ENCODE measurements at places on chromosomes 7 and 10. TPM values are rescaled to one million over a fixed set of nuclear protein-coding genes. Genes with fewer than 3 reads are reported as not detected.
A peak's percentile ranks its signal among the peaks of the same experiment; 100 is the strongest.

GRCh38 chr10:6239213-6239991 lies 36.7 kb downstream of the PFKFB3 start:
- peak; percentile 99 for DNase-seq

DNA sequence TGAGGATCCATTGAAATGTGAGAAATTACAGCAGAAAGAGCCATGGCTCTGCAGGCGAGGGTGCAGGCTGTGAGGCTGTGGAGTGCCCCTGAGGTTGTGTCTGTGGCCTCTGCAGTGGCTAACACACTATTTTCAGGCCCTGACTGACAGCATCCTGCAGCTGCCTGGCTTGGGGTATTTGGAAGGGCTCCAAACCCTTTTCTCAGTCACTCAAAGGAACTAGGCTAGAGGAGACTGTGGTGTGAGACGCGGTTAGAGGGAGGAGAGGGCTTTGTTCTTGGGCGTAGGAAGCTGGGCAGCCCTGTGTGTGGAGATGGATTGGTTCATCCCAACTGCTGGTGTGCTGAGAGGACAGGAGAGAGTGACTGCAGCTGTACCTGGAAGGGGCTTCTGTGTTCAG lies 134.9 kb downstream of the RAMP3 start:
- DNase-seq = no peak

DNA sequence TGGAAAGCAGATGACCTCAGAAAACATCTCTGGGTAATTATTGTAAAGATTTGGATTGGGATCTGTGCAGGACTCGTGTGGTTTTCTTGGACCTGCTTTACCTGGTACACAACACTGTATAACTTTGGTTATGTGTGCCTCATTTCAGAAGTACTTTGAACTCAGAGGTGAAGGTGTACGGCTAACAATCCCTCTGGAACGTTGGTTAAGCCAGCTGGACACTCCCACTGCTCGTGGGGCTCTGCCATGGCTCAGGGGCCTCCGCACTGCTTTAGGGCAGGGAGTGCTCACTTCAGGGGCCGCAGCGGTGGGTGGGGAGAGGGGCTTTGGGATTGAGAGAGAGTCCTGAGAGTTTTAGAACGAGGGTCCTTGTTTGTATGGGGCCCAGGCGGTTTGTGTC lies 13.5 kb downstream of the DYNC2I1 start:
- DNase-seq = no peak

GRCh38 chr7:39583539-39583938 lies 17.3 kb downstream of the YAE1 start:
- no peak for DNase-seq

DNA sequence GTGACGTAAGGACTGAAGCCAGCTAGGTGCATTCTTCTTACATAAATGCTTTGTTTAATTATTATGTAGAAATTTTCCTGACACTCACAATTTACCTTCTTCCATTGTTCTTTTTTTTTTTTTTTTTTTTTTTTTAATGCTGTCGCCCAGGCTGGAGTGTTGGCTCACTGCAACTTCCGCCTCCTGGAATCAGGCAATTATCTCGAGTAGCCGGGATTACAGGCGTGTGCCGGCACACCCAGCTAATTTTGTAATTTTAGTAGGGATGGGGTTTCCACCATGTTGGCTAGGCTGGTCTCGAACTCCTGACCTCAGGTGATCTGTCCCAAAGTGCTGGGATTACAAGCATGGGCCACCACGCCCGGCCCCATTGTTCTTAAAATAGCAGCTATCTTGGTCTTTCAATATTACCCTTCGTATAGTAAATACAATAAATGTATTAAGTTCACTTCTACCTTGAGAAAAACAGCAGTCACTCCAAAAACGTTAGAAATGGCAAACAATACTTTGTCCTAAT lies 32.1 kb downstream of the BZW2 start:
- no peak for DNase-seq

DNA sequence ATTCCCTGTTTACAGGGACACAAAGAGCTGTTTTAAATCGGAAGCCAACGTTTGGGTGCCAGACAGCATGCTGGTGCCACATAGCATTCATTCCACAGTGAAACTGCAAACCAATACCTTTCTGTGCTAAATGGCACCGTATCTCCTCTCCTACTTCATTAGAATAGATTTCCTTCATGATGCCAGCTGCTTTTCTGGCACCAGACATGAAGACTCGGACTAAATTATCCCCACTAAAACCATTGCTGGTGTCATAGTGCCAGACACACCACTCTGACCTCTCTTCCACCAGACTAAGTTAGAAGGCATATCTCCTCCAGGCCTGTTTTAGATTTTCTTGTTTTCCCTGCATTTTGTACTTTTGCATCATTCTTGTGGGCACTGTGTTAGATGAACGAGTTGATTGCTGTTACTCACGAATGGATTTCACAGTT lies 155.1 kb downstream of the ETV1 start:
- no peak for DNase-seq

- no peak for DNase-seq
Measured at GRCh38 chr10:77431209-77431611, 206.4 kb downstream of the KCNMA1 start.

GRCh38 chr7:75732764-75733630 lies 5.7 kb downstream of the HIP1 start:
- DNase-seq = peak; percentile 99

DNA sequence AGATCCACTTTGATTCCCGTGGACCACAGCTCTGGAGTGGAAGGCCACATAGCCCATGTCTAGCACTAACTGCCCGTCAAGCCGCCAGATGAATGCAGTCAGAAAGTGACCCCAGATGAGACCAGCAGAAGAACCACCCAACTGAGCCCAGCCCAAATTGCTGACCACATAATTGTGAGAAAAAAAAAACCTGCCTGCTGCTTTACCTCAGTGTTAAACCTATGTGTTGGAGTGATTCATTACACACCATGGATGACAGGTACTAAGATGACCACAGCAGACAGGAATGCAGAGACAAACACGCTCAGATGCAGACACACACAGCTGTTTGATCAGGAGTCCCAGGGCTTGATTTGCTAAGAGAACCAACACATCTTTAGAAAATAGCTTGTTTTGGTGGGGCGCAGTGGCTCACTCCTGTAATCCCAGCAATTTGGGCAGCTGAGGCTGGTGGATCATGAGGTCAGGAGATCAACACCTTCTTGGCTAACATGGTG lies 168.1 kb upstream of the PPP2R2D start:
- peak; percentile 72 for DNase-seq

DNA sequence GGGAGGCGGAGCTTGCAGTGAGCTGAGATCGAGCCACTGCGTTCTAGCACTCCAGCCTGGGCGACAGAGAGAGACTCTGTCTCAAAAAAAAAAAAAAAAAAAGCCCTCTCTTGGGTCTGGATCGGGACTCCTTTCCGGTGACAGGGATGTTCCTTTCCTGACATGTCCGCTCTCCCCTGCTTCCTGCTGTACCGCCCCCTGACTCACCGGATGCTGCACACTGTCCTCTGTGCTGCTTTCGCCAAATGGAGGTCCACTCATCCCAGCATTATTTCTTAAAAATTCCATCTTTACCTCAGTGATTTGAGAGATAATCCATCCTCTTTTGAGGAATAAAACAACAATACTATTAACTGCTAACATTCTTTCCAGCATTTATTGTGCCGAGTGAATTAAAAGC lies 113.8 kb upstream of the EEPD1 start:
- no peak for DNase-seq

DNA sequence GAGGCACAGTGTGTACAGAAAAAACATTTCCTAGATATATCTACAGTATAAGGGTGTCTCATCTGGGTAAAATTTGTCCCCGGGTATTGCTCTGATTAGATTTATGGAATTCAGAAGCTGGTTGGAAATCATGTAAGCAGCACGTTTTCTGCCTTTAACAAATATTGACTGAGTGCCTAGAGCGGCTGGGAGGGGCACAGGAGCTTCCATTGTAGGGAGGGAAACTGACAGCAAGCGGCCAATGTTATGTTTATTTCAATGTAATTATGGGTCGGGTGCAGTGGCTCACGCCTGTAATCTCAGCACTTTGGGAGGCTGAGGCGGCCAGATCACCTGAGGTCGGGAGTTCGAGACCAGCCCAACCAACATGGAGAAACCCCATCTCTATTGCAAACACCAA lies 4.4 kb upstream of the RFC2 start:
- no peak for DNase-seq

DNA sequence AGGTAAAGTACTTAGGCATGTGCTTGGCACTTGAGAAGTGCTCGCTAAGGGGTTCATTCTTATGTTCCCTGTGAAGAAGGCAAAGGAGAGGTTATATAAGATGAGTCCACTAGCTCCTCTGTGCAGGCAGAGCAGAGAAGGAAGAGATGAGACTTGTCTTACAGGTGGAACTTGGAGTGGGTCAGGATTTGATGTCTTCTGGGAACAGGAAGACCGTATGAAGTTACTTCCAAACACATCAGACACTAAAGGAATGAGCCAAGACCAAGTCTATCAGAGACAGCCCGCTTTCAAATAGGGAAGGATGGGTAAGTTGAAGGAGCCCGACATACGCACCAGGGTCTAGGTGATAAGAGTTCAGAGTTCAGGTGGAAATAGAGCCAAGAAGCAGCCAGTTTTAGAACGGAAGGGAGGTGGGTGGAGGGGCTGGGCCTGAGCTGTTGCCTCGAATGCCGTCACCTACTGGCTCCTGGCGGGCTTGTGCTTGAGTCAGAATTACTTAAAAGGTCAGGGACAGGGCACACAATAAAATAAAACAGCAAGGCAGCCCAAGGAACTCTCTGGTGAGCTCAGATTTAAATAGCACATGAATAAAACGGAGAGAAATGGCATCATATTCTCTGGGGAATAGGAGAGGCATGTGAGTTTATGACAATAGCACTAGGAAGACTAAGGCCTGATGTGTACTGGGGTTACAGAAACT lies 56.1 kb upstream of the GRB10 start:
- peak; percentile 79 for DNase-seq

DNA sequence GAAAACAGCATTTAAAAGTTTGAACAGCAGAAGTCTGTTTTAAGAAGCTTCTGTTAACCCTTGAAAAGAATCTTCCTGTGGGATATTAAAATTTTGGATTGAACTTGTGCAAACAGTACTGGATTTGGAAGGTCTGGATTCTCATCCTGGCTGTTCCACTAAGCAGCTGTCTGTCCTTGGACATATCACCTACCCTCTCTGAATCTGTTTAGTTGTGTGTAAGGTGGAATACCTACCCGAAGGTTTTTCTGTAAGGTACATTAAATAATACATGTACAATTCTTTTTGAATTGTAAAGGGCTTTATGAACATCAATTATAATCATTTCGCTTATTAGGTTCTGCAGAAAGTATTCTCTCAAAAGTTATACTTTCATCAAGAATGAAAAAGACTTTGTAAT lies 2.2 kb downstream of the PDCD4 start:
- no peak for DNase-seq

Gene IMMP2L
- 22.6 TPM for total RNA-seq

Gene ST8SIA6
- total RNA-seq = 1.00 TPM

Gene CLRN3
- not detected for total RNA-seq

Gene STEAP4
- 0.29 TPM for total RNA-seq

Gene OR9A2
- not detected for total RNA-seq

Gene SPDYE3
- not detected for total RNA-seq

Measured in A172 (cell line).